ENCODE measurements at places on chromosomes 5 and 9.
A peak's percentile ranks its signal among the peaks of the same experiment; 100 is the strongest.

DNA sequence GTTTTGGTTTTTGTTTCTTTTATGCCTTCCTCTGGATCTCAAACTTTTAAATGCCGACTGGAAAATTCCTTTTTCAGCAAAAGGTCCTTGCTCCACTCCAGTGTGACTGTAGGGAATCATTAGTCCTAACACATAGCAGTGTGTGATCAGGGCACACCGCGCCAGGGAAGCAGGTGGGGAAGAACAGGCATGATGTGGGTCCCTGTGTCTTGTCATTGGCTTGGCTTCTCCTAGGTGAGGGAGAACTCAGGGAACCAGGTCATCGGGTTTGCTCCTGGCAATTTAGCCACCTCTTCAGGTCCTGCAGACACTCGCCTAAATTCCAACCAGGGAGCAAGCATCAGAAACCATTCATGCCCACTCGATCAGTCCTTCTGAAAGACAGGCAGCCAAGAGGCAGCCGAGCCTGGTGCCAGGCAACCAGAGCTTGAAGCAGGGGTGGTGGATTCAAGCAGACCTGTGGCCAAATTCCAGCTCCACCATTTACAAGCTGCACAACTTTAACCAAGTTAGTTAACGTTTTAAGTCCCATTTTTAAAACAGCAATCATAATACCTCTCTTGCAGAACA lies 514.2 kb downstream of the BNC2 start:
- H3K27me3 ChIP-seq: no peaks in the 10 kb centered on the region
- DNase-seq: no peak
- no peaks in the 10 kb centered on the region for H3K4me1 ChIP-seq

DNA sequence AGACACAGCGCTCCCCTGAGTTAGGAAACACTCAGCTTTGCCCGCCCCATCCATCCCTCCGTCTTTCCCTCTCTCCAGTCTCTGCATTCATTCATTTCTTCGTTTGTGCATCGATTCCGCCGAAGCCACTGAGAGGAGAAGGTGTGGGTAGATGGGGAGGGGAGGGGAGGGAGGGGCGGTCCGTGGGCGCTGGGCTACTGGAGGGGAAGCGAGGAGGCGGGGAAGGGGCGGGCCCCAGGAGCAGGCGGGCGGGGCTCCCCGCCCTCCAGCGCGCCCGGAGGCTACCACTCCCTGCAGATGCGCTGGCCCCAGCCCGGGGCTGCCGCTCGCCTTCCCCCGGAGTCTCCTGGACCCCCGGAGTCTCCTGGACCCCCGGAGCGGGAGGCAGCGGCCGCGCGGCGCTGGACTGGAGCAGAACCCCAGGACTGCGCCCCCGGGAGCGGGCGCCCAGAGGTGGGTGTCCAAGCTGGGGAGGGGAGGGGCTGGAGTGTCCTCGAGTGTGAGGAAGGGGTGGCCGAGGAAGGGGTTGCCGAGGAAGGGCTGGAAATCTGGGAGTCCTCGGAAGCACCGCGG lies 159.5 kb downstream of the C9orf152 start:
- peak; percentile 90 for DNase-seq
- H3K36me3 ChIP-seq: no peaks in the 10 kb centered on the region
- H3K4me1 ChIP-seq: peaks cover 22% of the 10 kb centered on the region
- peak overlapping the region; percentile 97 for H3K4me3 ChIP-seq

- H3K27me3 ChIP-seq: no peaks in the 10 kb centered on the region
- DNase-seq: no peak
- H3K4me3 ChIP-seq: no peak overlapping the region
These were observed 4.7 kb downstream of the PTGES2 start for GRCh38 chr9:128122809-128123175.

DNA sequence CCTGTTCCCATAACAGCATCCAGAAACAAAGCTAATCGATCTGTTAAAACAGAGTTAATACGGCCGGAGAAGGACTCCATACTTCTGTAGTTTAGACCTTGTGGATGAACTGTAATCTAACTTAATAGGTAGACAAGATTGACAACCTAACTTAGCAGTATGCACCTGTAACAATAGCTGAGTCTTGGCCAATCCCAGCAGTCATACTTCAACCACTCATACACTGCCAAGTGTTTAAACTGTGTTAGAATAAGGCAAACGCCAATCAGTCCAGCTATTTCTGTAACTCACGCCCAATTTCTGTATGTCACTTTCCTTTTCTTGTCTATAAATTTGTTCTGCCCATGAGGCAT lies 33.7 kb upstream of the MACIR start:
- peak; percentile 6 for DNase-seq

DNA sequence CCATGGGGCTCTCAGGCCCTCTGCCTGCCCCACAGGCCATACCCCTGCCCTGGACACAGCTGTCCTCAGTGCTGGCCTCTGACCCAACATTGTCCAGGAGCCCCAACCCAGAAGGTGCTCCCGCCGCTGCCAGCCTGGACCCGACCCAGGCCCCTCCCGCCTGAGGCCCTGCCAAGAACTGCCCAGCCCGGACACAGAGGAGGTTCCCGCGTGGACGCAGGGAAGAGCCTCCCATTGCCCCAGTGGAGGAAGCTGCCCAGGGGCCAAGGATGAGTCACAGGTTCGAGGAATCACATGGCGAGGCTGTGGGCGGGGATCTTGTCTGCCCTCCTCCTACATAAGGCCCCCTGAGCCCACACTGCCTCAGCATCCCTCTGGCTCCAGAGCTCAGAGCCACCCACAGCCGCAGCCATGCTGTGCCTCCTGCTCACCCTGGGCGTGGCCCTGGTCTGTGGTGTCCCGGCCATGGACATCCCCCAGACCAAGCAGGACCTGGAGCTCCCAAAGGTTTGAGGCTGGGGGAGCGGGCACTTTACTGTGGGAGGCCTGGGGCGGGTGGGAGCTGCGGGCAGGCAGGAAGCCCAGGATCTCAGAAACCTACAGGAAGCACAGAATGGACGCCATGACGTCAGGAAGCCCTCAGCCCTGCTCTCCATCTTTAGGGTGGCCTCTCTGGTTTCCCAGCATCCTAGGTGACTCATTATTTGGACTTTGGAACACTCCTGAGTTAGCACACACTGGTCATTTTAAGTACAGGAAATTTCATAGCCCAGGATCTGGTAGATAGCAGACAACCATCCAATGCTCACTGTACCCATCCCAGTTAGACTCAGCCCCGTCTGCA lies at the start of gene PAEP:
PAEP (plus strand) TSS at position 366 of the 844 bp plus-strand sequence.
- H3K27me3 ChIP-seq: peaks cover 6% of the 10 kb centered on the region
- H3K27ac ChIP-seq: no peak within 1 kb of the TSS
- H3K4me1 ChIP-seq: peaks cover 4% of the 10 kb centered on the region
- H3K36me3 ChIP-seq: no peaks in the 10 kb centered on the region

DNA sequence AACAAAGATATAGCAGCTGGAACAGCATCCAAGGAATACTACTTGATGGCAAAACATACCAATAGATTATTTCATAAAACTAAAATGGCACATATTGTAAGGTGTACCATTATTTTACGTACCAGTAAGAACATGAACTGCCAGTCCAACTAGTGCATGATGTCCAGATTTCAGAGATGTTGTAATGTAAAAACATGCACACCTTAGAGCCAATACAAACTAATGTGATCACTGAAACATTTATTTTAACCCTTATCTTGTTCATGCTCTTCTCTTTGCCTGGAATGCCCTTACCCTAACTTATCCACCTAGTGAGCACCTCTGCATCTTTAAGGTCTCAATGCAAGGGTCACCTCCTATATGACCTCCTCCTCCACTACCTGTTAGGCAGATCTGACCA lies 172.0 kb downstream of the GLIS3 start:
- no peak overlapping the region for H3K27ac ChIP-seq
- H3K36me3 ChIP-seq: no peaks in the 10 kb centered on the region
- DNase-seq: no peak
- no peaks in the 10 kb centered on the region for H3K27me3 ChIP-seq
- H3K4me3 ChIP-seq: no peak overlapping the region

GRCh38 chr5:8561854-8562253 lies 692.9 kb downstream of the MTRR start:
- no peak overlapping the region for H3K27ac ChIP-seq
- H3K36me3 ChIP-seq: no peaks in the 10 kb centered on the region
- no peak overlapping the region for H3K4me3 ChIP-seq

GRCh38 chr9:37010180-37010579 lies 23.9 kb downstream of the PAX5 start:
- H3K4me1 ChIP-seq: 0 out of 2 replicates have a peak, but pooled peaks cover 1% of the 10 kb centered on the region
- no peak overlapping the region for H3K27ac ChIP-seq
- H3K4me3 ChIP-seq: no peak overlapping the region
- H3K36me3 ChIP-seq: no peaks in the 10 kb centered on the region
- peaks cover 8% of the 10 kb centered on the region for H3K27me3 ChIP-seq

DNA sequence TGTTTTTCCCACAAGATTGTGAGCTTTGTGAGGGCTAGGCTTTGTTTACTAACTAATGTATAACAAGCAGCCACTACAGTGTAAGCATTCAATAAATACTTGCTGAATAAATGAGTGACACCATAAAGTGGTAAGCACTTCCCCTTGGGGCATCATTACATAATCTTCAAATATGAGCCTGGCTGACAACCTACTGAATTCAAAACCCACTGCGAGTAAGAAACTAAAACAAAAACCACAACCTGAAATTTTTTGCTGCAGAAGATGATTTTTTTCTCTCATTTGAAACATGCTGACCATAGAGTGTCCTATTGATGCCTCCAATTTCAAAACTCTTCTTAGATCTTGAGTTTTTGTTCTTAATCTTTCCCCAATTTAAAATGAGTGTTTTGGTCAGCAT lies 331.3 kb upstream of the CCNG1 start:
- H3K4me1 ChIP-seq: peaks cover 4% of the 10 kb centered on the region
- no peaks in the 10 kb centered on the region for H3K27me3 ChIP-seq
- no peaks in the 10 kb centered on the region for H3K36me3 ChIP-seq
- DNase-seq: peak; percentile 63

DNA sequence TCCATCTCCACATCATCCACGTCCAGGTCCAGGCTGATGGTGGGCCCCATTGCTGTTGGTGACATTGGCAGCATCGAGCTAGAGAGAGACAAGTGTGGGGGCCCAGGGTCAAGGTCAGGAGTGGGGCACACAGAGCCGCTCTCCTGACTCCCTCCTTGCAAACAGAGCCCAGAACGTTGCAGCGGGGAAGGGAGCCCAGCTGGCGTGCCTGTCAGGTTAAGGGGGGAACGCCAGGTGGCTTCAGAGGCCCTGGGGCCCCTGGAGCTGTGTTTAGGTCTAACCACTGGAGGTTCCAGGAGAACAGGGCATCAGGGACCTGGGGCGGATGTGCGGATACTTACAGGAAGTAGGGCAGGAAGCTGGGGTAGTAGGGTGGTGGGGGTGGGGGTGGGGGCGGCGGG lies 7.5 kb downstream of the RNF44 start:
- no peak overlapping the region for H3K4me3 ChIP-seq
- H3K27me3 ChIP-seq: no peaks in the 10 kb centered on the region
- H3K36me3 ChIP-seq: no peaks in the 10 kb centered on the region
- H3K27ac ChIP-seq: no peak overlapping the region
- no peaks in the 10 kb centered on the region for H3K4me1 ChIP-seq
